Fibroblast of mammary gland (primary cell): ENCODE measurements at places on chromosomes 16 and 17.

DNA sequence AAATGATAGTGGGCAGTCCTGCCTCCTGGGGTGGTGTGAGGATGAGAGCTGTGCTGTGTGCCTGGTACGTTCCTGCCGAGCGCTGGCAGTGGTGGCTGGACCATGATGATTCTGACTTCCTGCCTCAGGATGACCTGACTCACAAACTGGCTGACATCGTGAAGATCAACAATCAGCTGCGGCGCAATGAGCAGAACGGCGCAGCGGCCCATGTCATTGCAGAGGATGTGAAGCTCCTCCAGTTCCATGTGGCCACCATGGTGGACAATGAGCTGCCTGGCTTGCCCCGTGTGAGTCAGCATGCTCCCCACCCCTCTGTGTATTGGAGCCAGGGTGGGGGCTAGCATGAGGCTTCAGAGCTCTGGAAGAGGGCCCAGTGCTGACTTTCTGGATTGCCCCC lies 13.1 kb downstream of the POLR2A start:
- DNase-seq: no peak

DNA sequence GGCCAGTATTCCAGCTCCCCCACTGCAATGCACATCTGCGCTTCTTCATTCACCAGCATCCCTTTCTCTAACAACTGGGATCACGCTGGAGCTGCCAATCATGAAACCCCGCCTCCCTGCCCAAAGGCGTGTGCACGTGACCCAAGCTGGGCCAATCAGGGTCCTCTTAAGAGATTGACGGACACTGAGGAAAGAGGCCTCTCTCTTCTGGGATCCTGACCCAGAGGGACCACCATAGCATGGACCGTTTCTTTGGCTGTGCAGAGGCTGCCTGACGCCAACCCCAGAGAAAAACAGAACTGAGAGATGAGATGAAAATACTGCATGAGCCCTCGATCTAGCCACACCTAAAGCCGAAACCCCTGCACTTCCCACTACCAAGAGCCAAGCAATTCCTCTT lies 32.0 kb downstream of the COTL1 start:
- no peak for DNase-seq

DNA sequence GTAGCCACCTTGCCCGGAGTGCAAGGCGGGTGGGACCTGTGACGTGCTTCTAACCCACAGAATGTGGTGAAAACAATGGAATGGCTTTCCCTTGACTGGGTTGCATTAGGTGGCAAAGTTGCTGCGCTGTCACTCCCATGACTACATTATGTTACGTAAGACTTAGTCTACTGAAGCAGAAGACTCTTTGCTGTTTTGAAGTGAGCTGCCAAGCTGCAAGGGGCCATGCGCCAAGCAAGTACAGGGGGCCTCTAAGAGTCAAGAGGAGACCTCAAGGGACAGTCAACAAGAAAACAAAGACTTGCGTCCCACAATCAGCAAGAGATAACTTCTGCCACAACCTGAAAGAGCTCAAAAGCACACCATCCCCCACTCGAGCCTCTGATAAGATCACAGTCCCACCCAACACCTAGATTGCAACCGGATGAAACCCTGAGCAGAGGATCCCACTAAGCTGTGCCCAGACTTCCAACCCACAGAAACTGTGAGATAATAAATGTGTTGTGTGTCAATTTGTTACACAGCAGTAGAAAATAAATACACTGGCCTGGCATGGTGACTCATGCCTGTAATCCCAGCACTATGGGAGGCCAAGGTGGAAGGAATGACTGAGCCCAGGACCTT lies 16.5 kb downstream of the ANKRD11 start:
- peak; percentile 82 for DNase-seq

- DNase-seq: no peak
Observed at GRCh38 chr16:54242199-54242598, 44.4 kb downstream of the IRX3 start.

DNA sequence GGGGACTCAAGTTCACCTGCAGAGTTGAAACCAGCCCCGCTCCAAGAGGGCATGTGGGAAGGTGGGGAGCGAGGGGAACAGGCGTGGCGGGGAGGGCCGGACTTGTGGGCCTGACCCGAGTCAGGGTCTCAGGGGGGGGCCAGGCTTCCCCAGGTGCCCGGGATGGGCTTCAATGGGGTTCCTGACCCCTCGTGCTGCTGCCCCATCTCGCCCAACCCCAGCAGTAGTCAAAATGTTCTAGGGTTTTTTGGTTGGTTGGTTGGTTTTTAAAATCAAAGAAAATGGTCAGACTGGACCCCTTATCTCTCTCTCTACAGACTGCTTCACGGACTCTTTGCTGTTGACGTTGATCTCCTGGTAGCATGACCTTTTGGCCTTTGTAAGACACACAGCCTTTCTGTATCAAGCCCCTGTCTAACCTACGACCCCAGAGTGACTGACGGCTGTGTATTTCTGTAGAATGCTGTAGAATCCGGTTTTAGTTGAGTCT lies 69.5 kb downstream of the AMFR start:
- DNase-seq: no peak

GRCh38 chr16:89563639-89564392 lies 3.3 kb downstream of the RPL13 start:
- DNase-seq: no peak

GRCh38 chr17:31843070-31843745 lies 15.8 kb downstream of the COPRS start:
- DNase-seq: peak; percentile 77

- no peak for DNase-seq
Observed at GRCh38 chr16:49399594-49400364, 26.2 kb downstream of the C16orf78 start.

GRCh38 chr17:2123375-2124251 lies 68.7 kb downstream of the HIC1 start:
- peak; percentile 33 for DNase-seq

- DNase-seq: no peak
Observed at GRCh38 chr17:8227238-8227581, 16.8 kb upstream of the AURKB start.

DNA sequence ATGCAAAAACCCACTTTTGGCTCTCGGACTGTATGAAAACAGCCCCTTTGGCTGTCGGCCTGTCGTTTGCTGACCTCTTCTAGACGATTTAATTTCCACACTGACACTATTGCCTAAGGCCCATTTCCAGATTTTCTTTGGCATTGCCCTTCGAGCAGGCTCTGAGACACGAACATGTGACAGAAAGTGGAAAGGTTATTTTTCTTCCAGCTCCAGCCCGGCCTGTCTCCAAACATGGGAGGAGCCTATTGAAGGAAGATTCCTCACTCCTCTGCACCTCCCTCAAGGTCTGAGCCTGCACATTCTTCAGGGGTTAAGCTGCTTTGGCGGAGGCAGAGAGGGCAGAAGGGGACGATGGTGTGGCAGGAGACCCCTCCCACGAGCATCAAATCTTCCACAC lies 85.9 kb upstream of the FOXF1 start:
- no peak for DNase-seq

DNA sequence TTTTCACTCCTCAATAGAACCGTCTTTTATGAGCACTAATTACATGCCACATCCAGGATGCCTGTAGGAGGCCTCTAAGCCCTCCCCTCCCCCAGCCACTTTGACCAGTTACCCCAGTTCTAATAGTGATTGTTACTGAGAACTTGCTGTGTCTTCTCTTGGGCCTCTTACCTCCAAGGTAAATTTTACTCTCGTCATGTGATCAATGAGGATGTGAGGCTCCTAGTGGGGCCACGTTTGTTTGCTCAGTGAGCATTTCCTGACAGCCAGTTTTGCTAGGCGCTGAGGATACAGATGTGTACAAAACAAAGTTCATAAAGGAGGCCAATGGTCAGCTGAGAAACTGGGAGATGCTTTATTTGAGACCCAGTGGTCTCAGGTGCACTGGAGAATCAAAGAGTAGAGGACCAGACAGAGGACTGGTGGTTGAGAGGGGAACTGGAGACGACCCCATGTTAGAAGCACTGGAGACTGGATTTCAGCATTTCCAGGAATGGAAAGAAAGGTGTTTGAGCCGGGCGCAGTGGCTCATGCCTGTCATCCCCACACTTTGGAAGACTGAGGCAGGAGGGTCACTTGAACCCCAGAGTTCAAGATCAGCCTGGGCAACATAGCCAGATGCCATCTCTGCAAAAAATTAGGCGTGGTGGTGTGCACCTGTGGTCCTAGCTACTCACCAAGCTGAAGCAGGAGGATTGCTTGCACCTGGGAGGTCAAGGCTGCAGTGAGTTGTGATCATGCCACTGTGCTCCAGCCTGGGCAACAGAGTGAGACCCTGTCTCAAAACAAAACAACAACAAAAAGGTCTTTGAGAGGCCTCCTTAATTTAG lies 2.6 kb downstream of the ATP2C2 start:
- DNase-seq: no peak

GRCh38 chr16:84194470-84195200 lies 3.7 kb downstream of the ADAD2 start:
- no peak for DNase-seq

DNA sequence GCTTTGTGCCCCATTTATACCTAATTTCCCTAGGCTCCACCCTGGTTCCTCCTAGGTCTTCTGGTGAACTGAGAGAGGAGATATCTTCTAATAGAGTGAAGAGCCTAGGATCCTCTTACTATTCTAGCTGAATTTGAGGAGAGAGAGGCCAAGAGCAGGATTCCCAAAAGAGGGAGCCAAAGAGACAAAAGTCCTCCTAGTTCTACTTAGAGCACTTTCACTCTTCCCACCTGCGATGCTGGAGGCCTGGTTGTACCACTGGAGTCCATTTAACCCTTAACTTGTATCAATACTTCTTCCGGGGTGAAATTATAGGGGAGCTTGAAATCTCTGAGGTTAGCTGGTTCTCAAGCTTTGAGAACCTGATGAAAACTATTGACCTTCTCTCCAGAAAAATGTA lies 3.4 kb upstream of the SSH2 start:
- peak; percentile 43 for DNase-seq

DNA sequence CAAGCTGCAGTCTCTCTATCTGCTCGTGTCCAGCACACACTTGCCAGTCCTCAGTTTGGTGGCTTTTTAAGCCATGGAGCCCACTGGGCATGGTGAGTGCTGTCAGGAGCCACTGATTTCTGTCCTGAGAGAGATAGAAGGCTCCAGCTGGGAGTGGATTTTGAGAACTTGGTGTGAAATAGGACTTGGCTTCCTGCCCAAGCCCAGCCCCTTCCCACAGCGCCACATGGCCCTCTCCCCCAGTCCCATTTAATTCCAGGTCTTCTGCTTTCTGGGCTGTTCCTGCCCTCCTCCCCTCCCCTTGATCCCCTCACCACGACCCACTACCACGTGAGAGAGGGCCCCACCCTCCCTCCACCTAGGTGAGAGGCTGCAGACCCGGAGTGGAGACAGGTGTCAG lies 14.4 kb upstream of the ABCC3 start:
- no peak for DNase-seq

GRCh38 chr17:77649717-77650211 lies 308.7 kb upstream of the TNRC6C start:
- peak; percentile 42 for DNase-seq

DNA sequence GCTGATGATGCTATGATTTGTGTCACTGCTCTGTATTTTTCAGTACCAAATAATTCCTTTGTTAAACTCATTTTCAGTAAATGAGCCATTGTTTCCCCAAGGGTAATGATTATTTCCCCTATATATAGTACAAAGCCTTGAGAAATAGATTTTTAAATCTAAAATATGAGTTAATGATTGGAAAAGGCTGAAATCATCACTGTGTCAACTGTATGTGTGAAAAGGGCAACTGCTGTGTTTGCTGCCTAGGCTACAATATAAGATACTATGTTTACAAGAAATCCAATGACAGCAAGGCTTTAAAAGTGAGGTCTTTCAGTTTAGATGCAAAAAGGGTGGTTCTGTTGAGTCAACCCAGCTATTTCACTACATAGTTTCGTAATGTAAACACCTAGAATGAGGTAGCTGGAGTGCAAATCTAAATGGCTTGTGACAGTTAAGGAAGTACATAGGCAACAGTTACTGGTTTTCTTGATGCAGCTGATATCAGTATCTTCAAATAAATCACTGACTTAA lies 15.3 kb downstream of the NLK start:
- peak; percentile 54 for DNase-seq

DNA sequence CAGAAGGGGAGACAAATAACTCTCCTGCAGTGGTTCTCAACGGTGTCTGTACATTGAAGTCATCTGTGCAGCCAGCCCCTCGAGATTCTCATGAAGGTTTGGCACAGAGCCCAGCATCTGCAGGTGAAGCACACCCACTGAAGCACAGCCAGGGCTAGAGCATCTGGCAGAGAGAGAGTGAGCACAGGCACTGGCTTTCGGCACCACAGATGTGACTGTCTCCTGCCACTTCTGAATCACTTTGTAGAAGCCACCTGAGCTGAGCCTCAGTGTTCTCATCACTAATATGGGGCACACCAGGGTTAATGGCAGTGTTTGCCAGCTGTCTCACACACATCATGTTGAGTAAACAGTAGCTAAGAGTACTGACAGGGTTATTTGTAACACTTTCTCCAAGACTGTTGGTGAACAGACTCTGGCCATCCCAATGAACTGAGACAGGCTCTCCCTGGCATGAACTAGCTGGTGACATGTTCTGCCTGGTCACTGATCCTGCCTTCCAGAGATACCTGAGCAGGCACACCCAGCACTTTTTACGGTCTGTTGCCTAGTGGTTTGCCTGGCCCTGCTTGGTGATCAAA lies 10.9 kb downstream of the HSPB9 start:
- no peak for DNase-seq

DNA sequence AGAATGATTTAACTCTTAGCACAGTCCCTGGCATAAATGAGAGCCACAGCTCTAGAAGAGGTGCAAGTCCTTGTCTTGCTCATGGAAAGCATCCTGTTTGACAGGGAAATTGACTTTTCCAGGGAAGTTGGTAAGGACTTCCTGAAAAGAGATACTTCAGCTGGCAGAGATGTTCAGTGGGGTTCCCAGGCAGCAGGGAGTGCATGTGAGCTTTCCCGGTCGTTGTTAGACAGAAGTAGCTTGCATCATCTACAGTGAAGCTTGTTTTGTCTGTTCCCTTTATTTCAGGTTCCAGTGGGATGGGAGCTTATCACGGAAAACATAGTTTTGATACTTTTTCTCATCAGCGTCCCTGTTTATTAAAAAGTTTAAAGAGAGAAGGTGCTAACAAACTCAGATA lies 22.9 kb downstream of the ALDH3A2 start:
- DNase-seq: no peak

- DNase-seq: no peak
Observed at GRCh38 chr17:1752425-1753262, 9.2 kb upstream of the SERPINF1 start.
